ENCODE measurements at places on chromosomes 7 and 10.

- no peak for DNase-seq
These were observed 292.1 kb downstream of the THSD7A start for GRCh38 chr7:11539853-11540252.

DNA sequence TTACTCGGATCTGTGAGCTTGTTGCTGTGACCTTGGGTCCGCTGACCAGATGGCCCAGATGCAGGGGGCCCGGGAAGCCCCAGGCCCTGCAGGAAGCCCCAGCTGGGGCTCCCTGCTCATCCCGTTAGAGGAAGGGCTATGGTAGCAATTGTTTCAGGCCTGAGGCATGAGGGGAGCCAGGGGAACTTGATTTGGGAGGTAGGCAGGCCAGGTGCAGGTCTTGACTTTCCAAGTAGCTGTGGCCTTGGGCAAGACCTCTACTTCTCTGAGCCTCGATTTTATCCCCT, 55.0 kb upstream of the CXCL12 start:
- no peak for DNase-seq

- no peak for DNase-seq
These were observed 9.4 kb upstream of the CALML5 start for GRCh38 chr10:5508786-5509185.

DNA sequence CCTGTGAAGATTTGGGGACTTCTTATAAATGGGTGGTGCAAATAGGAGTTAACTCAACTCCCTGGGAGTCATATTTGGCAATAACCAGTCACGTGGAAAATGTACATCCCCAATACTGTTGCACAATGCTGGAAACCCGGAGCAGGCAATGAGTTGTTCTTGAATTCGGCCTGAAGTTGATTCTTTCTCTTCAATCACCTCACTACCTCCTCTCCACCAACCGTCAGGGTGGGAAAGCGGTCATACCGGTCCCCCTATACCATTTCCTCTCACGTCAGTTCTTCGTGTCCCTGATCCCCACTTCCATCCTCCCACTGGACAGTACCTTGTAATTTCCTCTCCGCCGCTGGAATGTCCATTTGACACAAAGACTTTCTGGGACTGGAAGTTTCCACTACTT, 2.8 kb downstream of the GIMAP5 start:
- no peak for DNase-seq

DNA sequence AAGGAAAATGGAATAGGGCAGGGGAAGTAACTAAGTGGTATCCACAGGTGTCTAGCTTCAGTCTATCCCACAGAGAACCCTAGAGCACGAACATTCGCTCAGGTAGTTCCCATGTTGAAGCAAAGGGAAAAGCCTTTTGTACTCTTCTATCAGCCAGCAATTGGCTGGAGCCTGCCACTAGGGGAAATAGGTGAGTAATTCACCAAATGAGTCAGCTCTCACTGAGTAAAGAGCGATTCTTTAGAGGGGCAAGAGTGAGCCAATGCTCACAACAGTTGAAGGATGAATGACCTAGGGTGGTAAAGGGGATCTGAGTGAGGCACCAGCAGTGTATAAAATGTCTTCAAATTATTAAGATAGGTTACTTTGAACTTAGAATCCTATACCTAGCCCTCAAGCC, 94.1 kb upstream of the ZNF800 start:
- DNase-seq = no peak

GRCh38 chr7:137882806-137883205, 36.0 kb upstream of the DGKI start:
- no peak for DNase-seq

DNA sequence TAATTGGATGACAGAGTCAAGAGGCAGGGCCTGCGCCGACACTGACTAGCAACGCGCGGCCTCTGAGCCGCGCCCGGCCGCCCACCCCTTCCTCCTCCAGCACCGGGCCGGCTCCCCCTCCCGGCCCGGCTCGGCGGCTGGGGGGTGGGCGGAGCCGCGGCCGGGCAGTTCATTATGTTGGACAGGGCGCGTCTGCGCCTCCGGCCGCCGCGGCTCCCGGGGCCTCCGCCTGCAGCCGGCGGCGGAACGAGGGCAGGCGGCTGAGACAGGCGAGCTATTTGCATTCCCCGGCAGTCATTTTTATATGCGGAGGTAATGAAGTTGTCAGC, 106.7 kb downstream of the SNX10 start:
- no peak for DNase-seq

DNA sequence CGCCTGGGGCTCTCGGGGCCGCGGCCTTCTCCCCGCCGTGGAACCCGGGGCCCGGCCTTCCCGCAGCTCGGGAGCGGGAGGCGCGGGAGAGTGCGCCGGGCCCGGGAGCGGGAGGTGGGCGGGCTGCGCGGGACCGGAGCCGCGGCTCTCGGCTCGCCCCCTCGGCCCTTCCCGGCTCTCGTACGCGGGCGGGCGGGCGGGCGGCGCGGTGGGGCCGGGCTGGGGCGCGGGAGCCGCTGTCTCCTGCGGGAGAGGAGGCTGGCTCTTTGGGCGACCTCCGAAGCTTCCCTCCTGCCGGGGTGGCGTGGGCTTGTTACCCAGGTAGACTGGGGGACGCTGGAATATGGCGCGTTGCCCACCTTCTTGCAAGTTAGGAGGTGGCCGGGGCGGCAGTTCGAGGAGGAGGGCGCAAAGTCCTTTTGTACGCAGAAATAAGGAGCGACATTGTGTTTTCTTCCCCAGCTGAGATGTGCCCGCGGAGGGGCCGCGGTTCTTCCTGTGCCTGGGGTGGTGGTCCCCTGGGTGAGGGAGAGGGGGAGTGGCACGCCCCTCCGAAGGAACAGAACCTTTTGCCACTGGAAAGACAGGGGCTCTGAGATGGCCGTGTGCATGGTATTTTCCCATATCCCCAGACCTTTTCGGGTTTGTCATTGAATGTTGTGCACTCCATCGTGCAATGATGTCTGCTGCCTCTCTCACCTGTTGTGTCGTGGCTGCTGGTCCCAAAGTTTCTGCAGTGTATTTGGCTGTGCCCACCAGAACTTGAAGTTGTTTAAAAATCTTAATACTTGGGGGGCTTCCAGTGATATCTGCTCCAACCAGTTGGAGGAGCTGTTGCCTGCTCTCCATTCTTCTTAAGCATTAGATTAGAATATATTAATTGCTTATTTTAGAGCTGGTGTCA, 844 bp downstream of the NRF1 start:
- DNase-seq = no peak

DNA sequence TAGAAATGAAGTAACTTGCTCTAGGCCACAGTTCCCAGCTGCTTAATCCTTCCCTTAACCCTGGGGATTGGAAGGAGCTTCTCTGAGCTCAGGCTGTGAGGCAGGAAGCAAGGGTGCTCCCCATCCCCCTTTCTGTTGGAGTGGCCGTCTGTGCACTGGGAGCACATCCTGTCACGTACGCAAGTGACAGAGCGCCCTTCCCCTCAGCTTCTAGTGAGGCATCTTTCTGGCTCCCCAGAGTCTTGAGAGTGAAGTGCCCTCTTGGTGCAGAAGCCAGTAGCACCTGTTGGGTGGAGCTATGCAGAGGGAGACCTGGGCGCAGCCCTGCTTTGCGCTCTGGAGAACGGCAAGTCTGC, 47.8 kb downstream of the SHH start:
- no peak for DNase-seq

- no peak for DNase-seq
These were observed 559 bp downstream of the VWC2 start for GRCh38 chr7:49773936-49774458.

GRCh38 chr10:404346-404745, 269.1 kb downstream of the ZMYND11 start:
- peak; percentile 39 for DNase-seq

DNA sequence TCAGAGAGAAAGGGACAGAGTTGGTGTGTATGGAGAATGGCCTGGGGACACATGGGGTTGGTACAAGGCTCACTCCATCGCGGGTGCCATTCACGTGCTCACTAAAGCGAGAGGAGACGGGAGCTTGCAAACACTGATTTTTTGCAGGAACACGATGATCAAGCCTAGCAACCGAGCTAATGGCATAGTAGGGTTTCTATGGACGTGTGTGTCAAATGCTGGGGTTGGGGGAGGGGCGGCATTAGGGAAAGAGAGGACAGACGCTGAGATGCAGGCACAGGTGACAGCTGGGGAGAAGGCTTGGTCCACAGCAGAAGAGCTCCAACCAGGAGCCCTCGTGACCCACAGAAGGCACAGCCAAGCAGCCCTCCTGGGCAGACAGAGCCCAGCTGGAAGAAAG, 33.9 kb downstream of the RCC1L start:
- no peak for DNase-seq

DNA sequence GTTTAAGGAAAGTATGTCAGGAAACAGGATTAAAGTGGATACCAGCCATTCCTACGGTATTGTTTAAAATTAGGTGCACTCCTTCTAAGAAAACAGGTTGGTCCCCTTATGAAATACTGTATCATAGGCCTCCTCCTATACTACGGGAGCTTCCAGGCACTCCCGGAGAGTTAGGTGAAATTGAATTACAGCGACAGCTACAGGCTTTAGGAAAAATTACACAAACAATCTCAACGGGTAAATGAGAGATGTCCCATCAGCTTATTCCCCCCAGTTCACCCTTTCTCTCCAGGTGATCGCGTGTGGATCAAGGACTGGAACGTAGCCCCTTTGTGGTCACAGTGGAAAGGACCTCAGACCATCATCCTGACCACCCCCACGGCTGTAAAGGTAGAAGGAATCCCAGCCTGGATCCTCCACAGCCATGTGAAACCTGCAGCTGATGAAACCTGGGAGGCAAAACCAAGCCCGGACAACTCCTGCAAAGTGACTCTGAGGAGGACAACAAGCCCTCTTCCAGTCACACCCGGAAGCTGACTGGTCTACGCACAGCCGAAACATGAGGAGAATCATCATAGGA, 25.1 kb upstream of the GHITM start:
- no peak for DNase-seq

- no peak for DNase-seq
These were observed 412.7 kb upstream of the SORCS1 start for GRCh38 chr10:107577221-107577620.

DNA sequence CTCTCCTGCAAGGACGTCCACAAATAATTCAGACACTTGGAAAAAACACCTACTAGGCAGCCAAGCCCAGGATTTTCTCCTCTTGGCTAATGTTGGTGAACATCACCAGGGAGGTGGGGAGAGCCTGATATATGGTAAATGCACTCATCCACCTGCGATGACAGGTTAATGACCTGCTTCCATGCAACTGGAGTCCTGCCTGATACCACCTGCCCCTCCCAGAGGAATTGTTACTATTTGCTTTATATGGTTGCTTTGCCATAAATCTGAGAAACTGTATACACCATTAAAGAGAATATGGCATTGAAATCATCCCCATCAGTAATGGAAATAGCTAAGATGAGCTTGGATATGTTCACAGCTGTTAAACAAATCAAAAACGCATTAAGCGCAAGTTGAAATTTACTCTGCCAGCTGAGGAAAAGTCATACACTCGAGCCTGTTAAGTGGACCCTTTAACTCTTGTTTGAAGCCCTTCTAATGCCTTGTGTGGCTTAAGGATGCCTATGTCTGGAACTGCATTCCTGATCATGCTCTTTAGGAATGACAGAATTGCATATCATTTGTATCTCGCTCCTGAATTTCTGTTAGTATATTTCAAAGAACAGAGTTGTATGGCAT, 208.3 kb downstream of the PRPF18 start:
- no peak for DNase-seq

GRCh38 chr7:103622274-103622673, 176.3 kb upstream of the SLC26A5 start:
- no peak for DNase-seq

DNA sequence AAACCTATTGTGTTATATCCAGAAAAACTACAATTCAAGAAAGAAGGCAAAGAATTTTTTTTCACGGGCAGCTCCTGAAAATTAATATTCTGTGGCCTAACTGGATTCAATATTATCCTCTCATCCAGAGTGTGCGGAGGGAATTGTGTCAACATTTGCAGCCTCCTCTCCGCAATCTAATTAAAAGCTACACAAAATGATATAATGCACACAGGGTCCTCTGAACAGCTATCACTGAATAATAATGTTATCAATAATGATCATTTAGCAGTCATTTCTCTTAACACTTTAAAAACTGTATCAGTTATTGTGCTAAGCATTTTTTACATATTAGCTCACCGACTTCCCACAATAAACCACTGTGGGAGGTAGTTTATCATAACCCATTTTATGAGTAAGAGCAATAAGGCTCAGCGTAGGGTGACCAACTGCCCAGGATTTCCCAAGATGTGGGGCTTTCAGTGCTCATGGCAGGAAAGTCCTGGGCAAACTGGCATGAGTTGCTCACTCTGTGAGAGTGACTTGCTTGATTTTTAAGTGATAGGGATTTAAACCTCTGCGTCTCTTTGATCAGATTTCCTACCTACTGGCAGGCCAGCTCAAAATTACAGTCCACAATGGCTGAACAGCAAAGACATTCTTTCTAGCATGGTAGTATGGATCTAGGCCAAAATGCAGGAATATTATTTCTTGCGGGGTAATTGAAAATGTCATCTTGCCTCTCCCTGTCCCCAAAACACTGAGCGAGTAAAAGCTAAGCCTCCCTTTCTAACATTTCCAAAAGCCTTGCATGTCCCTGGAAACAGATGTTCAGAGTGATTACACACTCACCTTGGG, 65.7 kb downstream of the AOAH start:
- DNase-seq = no peak

GRCh38 chr7:151349507-151349853, 7.9 kb downstream of the NUB1 start:
- DNase-seq = no peak

DNA sequence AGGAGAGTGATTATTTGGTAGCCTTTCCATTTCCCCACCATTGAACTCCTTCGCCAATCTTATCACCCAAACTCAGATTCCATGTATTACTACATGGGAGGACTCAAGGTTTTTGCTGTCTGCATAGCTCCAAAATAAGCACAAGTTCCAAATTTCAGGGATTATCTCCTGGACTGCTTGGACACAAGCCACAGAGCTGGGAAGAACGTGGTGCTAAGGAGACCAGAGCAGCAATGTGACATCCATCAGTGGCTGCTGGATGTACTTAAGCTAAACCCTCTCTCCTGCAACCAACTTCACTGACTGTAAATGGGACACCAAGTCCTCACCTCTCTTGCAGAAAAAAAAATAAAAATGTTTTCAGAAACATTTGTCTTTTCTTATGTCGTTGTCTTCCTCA, 56.3 kb downstream of the NRP1 start:
- no peak for DNase-seq

- DNase-seq = no peak
These were observed 75.1 kb downstream of the EBF3 start for GRCh38 chr10:129888784-129889616.

DNA sequence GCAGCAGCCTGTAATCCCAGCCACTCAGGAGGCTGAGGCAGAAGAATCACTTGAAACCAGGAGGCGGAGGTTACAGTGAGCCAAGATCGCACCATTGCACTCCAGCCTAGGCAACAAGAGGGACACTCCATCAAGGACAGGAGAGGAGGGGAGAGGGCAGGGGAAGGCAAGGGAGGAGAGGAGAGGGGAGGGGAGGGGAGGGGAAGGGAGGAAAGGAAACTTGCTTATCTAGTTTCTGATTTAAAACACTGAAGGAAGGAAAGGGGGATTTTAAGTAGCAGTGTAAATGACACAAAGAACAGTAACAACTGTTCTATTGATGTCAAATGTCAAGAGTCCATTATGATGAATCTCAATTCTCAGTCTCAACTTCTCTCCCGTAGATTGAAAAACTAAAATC, 43.7 kb downstream of the SRPK2 start:
- no peak for DNase-seq

- no peak for DNase-seq
These were observed 870 bp downstream of the ANK3 start for GRCh38 chr10:60388709-60389301.
